ENCODE measurements at places on chromosomes 1 and 21.
A peak's percentile ranks its signal among the peaks of the same experiment; 100 is the strongest.

- no peak for DNase-seq
Observed at GRCh38 chr1:106846656-106847055, 209.8 kb upstream of the PRMT6 start.

- no peak for DNase-seq
Observed at GRCh38 chr1:46558141-46558963, 6.9 kb upstream of the KNCN start.

DNA sequence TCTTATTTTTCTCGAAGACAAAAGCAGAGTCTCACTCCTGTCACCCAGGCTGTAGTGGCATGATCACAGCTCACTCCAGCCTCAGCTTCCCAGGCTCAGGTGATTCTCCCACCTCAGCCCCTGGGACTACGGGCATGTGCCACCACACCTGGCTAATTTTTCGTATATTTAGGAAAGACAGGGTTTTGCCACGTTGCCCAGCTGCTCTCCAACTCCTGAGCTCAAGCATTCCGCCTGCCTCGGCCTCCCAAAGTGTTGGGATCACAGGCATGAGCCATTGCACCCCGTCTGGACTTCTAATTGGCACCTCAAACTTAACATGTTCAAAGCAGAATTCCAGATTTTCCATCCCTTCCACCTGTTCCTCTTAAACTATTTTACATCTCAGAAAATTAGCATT, 19.0 kb upstream of the LRRC8C start:
- DNase-seq, result no peak

DNA sequence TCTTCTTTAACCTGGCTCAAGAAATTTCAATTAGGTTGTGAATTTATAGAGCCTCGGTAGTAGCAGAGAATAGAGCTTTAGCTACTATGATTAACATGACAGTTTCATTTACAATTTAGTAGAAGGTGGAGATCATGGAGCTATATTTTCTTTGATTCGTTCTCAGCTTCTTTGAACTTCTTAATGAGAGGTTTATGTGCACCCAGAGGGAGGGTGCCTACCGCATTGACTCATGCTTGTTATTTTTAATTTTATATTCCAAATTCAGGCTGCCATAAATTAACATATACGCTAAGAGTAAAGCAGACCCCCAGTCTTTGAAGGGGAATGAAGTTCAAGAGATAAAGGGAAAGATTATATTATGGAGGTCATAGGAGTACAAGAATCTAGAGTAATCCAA, 24.4 kb downstream of the SYT14 start:
- no peak for DNase-seq

- peak; percentile 65 for DNase-seq
Observed at GRCh38 chr1:163071405-163072255, 2.5 kb downstream of the RGS4 start.

DNA sequence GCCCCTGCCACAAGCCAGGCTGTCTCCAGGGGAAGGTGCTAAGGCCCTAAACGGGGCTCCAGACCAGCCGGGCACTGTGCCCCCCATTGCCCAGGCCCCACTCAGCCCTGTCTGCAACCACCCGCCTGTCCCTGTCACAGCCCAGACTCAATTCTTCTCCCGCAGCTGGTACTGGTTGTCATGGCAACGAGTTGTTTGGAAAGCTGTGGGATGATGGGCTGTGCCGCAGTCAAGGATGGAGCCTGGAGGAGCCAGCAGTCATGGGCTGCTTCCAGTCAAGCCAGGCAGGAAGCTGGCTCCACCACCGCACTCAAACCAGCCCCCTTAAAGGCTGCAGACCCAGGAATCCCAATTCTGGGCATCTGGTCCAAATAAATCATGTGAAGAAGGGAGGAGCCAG, 4.2 kb downstream of the SPOCD1 start:
- no peak for DNase-seq

- DNase-seq, result no peak
Observed at GRCh38 chr1:198462365-198463019, 78.0 kb downstream of the ATP6V1G3 start.

DNA sequence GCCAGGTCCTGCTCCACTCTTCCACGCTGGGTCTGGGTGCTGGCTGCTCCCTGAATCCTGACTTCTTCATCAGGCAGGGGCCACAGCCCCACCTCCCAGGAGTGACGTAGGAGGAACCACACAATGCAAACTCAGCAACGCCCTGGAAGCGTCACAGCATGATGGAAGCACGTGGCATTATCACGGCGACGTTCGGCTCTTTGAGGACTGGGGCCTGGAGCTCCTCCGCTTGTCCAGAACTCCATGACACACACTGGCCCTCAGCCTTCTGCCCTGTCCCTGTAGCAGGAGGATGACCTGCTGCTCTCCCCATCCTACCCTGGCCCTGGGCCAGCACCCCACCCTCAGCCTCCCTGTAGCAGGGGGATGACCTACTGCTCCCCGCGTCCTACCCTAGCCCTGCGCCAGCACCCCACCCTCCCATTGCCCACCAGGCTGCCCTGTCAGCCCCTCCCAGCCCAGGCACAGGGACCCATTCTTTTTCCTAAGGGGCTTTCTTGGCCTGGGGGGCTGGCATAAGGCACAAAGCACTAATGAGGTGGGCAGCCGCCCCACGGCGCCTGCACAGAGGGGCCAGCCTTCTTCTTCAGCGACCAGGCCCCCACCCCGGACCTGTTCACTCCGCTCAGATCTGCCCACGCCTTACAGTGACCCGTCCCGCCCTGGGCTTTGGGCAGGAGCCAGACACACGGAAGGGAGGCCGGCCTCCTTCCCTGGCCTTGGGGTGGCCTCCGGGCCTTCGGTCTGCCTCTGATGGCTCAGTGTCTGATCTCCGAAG, 65.7 kb downstream of the DHRS3 start:
- DNase-seq, result no peak

DNA sequence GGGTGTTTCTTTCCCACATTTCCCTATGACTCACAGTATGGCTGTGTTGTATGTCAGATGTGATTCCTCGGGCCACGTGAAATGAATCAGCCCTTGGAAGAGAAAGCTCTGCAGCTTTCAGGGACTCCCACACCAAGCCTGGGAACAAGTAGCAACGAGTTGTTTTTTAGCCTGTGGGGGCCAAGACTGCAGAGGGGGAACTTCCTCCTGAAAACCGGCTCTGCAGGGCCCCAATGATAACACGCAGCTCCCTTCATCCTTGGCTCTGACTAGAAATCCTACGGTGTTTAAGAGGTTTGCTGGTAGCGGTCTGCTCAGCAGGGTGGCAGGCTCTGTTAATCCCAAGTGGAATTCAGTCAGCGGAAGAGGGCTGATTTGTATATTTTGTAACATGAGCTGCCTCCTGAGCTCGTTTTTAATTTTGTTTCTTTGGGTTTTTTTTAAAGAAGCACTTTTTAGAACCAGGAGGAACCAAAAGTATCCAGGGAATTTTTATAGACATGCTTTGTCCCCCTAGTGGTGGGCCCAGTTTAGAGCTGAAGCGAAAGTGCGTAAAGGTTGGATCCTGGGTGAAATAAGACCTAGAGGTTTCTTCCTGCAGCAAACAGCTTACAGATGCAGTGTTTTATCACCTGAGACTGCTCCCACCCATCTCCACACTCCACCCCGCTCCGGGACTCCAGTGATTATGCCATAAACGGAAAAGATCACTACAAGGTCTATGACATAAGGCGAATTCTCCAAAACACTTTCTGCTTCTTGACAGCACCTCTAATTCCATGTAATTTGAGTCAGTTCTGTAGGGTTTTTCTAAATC, 48.8 kb downstream of the LAMC2 start:
- peak; percentile 43 for DNase-seq

DNA sequence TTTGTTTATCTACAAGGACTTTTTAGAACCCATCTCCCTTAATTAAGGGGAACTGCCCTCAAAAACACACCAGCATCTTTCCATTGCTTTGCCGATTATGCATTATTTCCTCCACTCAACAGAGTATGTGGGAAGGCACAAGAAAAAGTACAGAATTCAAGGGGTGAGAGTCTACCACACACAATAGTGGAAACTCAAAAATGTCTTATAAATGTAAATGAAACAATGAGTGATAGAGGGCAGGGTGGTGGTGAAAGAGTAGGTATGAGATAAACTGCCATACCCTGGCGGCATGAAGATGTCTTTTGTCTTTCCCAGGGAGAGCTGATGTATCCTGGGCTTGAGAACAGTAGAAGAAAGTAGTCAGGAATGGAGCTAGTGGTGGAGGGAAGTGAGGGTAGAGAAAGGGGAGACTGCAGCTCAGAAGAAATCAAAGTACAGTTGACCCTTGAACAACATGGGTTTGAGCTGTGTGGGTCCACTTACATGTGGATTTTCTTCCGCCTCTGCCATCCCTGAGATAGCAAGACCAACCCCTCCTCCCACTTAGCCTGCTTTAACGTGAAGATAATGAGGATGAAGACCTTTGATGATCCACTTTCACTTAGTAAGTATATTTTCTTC, 24.4 kb downstream of the CD58 start:
- no peak for DNase-seq

GRCh38 chr1:226946285-226946684, 6.2 kb downstream of the COQ8A start:
- DNase-seq, result no peak

DNA sequence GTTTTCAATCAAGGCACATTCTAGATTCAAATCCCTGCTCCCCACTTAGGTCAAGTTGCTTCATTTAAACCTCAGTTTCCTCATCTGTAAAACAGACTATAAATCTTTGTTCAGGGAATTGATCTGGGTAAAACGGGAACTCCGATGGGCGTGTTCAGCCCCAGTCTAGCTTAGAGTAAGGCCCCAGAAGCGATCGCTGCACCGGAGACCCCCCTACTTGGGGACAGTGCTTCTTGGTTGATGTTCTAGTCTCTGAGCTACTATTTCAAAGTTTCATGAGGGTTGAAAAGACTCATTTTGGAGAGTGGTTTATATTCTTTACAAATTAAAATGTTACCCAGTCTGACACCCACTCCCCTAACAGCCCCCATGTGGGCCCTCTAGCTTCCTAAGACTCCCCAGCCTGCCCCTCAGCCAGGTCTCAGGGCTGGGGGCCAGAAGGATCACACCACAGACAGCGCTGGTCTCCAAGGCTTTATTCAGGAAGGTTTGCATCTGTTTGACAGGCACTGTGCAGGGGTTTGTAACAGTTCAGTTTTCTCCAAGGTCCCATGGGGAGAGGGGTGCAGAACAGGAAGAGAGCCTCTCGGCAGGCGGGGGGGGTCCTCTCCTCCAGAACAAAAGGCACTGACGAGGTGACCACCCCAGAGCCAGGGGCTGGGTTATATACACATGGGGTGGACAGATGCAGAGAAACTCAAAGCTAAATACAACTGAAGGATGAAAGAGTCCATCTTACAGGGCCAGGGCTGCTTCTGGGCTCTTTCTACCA, 82.9 kb downstream of the STUM start:
- no peak for DNase-seq

- no peak for DNase-seq
Observed at GRCh38 chr1:183730886-183731573, 73.9 kb upstream of the RGL1 start.

DNA sequence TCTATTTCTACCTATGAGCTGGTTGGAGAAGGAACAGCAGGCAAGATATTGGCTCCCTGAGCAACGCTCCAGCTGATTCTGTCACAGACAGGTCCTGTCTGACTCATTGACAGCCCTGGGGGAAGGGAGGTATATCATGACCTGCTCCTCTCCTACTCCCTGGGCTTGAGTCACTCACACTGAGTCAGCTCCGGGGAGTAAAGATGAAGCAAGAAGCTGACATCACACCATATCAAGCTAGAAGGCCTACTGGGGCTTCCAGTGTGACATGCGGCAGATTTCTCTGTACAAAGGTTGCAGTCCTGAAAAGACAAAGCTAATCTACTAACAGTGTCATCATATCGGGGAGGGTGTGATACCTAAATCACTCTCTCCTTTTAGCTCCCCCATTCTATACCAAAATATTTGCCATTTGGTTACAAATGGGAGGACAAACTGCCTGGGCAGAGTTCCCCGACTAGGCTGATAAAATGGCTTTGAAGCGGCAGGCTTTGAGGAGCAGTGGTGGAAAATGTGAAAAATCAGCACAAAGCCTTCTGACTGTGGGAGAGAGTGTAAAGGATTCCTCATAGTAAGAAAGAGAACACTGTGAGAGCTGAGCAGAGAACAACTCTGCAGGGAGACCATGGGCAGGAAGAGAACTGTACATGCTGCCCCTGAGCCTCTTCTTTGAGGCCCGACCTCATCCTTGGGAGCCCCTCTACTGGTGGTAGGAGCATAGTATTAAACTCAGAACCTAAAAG, 15.5 kb downstream of the PI4KB start:
- no peak for DNase-seq

- no peak for DNase-seq
Observed at GRCh38 chr1:11013160-11013531, 692 bp downstream of the TARDBP start.

DNA sequence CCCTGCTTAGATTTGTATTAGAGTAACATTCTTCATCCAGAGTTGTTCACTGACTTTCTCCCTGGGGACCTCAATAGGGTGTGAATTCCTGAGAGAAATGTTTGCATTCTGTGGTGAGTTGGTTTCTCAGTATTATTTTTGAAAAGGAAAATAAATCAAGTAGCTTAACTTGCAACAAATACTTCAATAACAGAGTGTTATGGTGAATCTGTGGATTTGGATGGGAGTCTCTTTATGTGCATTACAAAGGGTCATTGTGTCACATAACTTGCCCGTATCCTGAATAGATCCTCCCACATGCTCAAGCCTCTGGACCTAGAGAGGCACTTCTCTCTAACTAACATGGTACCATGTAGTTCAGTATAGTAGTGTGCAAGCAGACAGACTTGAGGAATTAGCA, 68.4 kb upstream of the IPO9 start:
- no peak for DNase-seq

DNA sequence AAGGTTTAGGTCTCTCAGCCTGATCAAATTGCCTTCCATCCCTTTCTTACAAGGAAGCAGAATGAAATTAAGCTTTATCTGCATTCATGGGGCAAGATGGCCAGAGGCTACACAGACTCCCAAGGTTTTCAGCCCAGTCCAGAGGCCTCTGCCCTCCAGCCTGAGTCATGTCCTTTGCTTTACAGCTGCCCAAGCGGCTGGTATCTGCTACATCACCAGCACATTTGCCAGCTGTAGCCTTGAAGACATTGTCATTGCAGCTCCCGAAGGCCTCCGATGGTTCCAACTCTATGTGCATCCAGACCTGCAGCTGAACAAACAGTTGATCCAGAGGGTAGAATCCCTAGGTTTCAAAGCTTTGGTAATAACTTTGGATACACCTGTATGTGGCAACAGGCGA, 16.0 kb downstream of the HAO2 start:
- no peak for DNase-seq

DNA sequence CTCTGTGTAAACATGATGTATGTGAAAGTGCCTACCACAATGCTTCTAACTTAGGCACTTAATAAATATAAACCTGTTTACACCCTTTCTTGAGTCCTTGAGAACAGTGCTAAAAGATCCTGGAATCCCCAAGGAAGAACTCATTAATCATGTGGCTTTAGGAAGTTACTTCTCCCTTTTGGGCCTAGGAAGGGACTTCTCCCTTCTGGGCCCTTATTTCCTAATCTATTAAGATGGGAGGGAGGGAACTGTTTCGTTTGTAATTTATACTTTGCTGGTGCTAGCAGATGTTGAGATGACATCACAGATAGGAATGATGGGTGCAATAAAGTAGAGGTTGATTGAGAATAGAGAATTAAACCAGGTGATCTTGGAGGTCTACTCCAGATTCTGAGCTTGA, 1.2 kb downstream of the BTF3L4 start:
- DNase-seq, result no peak

Measured in NCI-H1048 (cell line).